COR-L47 (cell line): ENCODE measurements at places on chromosomes 7 and 10.

DNA sequence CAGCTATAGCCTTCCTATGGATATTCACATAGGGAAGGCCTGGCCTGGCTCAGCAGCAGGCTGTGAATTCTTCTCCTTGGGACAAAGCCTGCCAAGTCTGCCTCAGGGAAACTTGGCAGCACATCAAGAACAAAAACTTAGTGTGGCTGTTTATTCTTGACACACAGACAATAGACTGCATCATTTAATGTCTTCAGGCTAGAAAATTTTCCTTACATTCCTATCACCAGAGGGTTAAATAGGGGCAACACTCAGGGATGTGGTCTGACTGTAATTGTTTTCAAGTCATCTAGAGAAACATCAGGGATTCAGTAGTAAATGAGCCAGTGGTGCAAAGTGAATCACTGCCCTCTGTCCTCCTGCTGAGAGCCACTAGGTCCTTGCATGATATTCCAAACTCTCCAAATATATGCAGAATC lies 137.3 kb downstream of the SEMA3C start:
- peak; percentile 56 for DNase-seq

DNA sequence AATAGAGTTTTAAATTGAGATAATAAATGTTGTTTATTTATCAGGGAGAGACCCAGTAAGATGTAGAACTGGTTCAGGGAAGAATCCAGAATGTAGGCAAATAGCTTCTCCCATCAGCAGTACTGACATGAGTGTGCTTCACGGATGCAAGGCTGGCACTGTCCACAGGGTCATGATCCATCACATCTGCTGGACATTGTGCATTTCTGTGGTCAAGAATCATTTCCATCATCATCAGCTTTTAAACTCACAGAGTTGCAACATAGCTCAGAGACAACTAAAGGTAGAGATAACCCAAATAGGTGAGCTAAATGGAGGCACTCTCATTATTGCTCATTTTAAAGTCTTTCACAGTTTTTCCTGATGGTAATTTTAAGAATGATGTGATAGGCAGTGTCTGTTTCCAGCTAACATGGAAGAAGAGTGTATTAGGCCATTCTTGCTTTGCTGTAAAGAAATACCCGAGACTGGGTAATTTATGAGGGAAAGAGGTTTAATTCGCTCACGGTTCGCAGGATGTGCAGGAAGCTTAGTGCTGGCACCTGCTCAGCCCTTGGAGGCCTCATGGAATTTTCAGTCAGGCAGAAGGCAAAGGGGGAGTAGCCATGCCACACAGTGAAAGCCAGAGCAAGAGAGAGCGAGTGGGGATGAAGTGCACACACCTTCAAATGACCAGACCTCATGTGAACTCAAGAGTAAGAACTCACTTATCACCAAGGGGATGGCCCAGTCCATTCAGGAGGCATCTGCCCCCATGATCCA lies 80.8 kb downstream of the INPP5A start:
- DNase-seq = no peak

GRCh38 chr10:48529331-48529730 lies 75.5 kb downstream of the ARHGAP22 start:
- no peak for DNase-seq

DNA sequence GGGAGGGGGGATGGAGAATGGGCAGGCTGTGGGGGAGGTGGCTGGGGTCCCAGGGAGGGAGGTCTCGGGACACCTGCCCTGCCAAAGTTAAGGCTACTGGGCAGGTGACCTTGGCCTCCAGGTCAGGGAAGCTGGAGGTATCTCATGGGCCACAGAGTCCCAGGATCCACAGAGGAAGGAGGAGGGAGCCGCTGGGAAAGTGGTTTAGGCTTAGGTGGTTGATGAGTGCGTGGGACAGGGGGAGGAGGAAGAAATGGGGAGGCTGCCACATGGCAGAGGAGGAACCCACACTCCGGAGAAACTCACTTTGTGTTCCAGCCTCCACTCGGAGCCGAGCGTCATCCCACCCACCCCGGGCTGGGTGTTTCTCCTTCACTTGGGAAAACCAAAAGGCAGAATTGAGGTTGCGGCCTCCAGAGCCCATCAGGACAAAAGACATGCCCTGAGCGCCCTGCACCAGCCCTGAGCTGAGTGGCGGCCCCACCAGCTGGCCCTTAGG lies 46.1 kb downstream of the ASB13 start:
- no peak for DNase-seq

DNA sequence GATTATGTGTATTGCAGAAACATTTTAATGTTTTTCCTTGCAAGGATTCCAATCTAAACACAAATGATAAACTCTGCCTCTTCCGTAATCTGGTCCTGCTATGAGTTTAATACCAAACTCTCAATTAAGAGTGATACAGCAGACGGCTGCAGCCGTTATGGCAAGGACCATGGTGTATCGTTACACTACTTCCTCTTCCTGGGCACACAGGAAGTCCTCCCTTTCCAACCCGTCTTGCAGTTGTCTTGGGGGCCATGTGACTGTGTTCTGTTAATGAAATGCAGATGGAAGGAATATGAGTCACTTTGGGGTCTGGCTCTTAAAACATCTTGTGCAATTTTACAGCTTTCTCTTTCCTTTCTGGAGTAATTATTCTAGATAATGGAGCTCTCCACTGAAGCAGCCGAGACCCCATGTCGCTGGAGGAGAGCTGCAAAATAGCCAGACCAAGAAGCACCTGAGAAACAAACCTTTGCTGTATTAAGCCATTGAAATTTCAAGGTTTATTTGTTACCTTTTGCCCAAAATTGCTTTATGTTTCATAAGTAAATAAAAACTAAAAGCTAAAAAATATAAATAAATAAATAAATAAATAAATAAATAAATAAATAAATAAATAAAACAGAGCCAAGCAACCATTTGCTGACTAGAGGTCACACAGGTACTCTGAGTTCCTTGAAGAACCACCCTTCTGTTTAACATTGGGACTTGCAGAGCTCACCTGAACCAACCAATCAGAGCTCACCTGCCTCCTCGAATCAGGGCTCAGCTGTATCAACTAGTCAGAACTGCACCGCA lies 74.7 kb downstream of the FRMPD2 start:
- no peak for DNase-seq

- DNase-seq = no peak
Observed at GRCh38 chr7:135712796-135713195, 15.2 kb downstream of the SLC13A4 start.

DNA sequence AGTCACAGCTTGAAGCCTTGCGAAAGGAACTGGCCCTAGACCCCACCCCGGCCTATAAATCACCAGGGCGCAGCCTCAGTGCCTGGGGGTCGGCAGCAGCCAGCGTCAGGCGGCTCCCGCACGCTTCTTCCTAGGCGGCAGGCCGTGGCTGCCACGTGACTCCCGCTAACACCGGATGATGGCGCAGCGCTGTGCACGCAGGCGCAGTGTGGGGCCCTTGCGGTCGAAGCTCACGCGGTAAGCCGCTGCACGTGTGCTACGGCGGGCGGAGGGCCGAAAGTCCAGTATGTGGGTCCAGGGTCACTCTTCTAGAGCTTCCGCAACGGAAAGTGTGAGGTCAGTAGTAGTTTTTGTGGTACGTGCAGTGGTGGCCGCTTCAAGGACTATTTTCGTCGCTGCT lies at the start of gene STK31:
TSS of gene STK31 (plus strand) at position 220 of the 400 bp plus-strand sequence. CDS start at position 287, 67 bp downstream.
- DNase-seq = no peak

DNA sequence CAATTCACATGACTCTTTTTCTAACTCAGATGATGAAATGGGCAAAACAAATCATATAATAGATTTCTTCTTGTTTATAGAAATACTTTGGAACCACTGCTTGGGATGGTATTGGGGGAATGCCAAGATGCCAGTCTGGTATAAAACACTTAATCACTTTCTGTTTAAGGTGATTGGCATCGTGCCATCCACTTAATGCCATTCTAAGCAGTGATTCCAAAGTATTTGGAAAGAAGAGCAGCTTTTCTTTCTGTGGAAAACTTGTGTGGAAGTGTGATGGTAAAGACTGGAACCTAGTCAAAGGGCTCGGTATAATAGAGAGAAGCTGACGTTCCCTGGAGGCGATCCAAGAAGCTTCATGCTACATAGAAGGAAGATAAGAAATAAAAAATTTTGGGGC lies 120.6 kb downstream of the TMEM26 start:
- no peak for DNase-seq

DNA sequence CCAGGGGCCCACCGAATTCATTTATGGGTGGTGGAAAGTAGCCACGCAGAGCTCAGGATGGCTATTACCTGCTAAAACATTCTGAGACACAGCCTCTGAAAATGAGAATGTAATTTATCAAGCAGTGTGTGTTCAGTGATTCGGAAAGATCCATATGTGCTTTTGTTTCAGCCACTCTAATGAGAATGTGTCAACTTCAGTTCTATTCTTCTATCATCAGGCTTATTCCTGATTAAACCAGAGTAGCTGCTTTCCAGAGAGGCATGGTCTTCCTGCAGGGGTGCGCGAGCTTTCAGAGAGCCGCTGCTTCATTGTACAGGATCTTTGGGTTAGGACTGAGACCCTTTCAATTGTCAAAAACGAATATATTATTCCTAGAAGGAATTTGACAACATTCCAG lies 167.6 kb downstream of the OTUD1 start:
- DNase-seq = no peak

GRCh38 chr10:101110856-101111523 lies 20.1 kb upstream of the TLX1 start:
- no peak for DNase-seq

GRCh38 chr10:132366499-132366898 lies 30.5 kb upstream of the PWWP2B start:
- no peak for DNase-seq

DNA sequence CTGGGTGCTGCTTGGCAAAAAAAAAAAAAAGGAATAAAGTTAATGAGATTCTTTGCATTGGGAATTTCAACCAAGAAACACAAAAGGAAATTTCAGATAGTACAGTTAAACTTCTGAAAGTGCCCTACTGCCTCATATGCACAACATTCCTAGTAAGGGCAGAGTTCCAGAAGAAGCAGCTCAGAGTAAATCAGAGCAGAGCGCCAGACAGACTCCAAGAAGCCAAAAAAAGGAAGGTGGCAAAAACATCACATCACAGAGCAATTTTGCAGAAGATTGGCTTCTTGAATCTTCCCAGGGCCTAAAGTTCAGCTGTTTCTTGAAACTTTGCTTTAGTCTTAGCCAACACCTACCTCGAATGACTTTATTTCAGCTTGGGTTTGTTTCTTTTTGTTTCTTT lies 544.1 kb downstream of the XPNPEP1 start:
- DNase-seq = no peak

DNA sequence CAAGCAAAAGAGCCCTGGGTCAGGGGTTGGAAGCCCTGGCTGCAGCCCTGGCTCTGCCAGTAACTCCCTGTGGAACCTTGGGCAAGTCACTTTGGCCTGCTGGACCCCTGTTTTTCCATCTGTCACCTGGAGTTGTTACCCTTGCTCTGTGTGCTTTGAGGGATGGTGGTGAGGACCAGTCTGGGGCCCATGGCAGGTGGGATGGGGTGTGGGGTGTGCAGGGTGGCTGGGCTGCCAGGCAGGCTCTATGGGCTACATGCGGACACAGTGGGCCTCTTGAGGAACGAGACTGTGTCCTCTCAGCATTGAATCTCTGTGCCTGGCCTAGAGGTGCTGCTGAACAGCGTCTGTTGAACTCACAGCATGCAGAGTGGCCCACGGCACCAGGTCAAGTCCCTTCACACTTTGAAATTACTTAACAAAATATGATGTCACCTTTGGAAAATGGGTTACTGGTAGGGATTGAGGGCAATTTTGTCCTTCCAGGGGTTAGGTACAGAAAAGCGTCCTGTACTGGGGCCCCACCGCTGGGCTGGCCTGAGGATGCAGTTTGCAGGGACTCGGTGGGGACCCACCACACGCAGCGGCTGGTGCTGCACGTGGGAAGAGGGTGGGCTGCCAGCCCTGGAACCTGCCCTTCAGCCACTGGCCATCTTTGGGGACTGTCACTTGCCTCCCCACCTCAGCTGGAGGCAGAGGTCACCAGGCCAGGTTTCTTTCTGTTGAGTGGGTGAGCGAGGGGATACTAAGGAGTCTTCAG lies 45.3 kb downstream of the PRF1 start:
- DNase-seq = no peak

DNA sequence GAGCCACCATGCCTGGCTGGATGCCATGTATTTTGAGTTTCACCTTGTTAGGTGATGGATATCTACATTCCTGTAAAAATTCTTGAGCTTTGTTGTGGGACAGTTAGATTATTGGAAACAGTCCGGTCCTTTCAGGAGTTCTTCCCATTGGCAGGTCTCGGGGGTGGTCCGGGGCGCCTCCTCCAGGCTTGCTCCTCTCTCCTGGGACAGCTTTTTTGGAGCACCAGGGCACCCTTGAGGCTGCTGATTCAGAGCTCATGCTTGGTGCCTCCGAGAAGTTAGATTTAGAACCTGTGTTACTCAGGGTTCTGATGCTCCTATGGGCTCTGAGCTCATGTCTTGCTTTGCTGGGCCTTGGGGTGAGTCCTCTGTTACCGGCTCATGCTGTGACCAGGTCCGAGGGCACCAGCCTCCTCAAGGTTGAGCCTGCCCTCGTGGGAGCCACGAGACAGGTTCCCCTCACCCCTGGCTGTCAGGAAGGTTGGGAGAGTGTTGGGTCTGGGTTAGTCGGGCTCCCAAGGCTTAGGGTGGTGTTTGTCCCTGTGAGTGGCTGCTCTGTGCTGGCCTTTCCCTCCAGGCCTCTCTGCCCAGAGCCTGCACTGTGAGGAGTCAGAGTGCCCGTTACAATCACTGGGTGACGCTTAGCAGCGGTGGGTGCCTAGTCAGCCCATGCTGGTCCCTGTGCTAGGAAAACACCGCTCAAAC lies 6.0 kb downstream of the SPRN start:
- DNase-seq = no peak

GRCh38 chr7:28556671-28557070 lies 144.4 kb downstream of the CREB5 start:
- no peak for DNase-seq
